RKO (cell line): ENCODE measurements at places on chromosomes 7 and 10.

DNA sequence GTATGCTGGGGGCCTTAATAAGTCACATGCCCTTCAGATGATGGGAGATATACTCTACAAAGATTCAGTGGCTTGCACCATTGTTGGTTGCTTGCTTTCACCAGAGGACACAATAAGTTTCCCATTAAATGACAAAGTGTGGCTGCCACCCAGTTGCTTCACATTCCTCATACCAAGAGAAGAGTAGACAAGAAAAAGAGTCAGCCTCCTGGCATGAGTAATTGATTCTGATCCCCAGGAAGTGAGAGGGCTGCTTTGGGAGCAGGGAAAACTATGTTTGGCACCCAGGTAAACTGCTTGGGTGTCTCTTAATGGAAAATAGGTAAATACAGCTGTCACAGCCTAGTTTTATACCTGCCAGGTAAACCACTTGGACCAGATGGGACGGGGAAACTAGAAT, 66.7 kb upstream of the IL6 start:
- DNase-seq, result no peak

- no peak for DNase-seq
Measured at GRCh38 chr10:114603948-114604347, 54.1 kb downstream of the ABLIM1 start.

DNA sequence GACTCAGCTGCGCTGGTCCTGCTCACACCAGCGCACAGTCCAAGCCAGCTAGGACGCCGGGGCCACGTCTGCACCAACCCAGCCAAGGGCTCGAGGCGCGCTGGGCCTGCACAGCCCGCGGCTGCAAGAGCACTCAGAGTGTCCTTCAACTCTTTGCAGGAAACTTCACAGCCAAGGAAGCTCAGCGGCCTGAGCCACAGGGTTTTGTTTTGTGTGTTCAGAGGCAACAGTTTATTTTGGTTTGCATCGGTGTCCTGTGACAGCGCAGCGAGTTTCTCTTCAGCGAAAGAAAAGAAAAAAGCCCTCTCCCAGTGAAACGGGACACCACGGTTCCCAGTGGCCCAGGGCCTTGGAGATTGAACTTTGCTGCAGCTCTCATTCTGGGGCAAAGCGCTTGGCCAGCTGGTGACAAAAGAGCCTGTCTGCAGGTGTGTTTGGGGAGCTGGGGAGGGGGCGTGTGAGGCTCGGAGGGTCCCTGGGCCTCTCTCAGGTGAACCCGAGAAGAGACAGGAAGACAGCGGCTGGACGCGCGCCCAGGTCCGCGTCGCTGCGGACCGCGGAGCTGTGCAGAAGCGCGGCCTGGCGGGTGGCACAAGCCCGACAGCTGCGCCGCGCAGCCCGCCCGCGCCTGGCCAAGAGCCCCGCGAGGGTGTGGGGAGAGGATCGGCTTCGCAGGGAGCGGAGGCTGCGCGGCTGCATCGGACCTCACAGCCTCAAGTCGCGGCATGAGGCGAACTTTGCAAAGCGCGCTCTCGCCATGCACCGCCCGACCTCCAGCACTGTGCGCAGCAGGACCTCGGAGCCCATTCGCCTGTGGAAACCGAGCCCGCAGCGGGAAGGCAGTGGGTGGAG, 922 bp downstream of the CXCL12 start:
- no peak for DNase-seq

GRCh38 chr10:114294549-114294948, 55.5 kb downstream of the VWA2 start:
- no peak for DNase-seq

DNA sequence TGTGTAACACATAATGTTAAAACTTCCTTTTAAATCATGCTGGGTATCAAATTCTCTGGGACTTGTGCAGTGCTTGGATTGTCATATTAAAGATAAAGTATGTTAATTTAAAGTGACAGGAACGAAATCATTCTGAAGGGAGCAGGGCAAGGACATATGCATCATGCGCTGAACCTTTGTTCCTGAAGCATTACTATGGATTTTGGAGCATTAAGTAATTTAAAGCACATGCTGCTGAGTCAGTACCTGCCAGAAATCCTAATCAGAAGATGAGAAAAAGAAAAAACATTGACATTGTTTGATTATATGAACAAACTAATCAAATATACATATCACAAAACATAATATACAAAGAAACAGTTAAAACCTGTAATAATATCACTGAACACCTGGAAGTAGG, 101.4 kb downstream of the MICU1 start:
- no peak for DNase-seq

- DNase-seq, result no peak
Measured at GRCh38 chr10:32263300-32263699, 83.7 kb downstream of the EPC1 start.
